ENCODE measurements at places on chromosomes 12 and 14. TPM values are rescaled to one million over a fixed set of nuclear protein-coding genes. Genes with fewer than 3 reads are reported as not detected.

- DNase-seq: no peak
These were observed 932 bp downstream of the ADCY6 start for GRCh38 chr12:48787791-48788523.

- DNase-seq: no peak
These were observed 846.8 kb downstream of the NRXN3 start for GRCh38 chr14:79016828-79017505.

DNA sequence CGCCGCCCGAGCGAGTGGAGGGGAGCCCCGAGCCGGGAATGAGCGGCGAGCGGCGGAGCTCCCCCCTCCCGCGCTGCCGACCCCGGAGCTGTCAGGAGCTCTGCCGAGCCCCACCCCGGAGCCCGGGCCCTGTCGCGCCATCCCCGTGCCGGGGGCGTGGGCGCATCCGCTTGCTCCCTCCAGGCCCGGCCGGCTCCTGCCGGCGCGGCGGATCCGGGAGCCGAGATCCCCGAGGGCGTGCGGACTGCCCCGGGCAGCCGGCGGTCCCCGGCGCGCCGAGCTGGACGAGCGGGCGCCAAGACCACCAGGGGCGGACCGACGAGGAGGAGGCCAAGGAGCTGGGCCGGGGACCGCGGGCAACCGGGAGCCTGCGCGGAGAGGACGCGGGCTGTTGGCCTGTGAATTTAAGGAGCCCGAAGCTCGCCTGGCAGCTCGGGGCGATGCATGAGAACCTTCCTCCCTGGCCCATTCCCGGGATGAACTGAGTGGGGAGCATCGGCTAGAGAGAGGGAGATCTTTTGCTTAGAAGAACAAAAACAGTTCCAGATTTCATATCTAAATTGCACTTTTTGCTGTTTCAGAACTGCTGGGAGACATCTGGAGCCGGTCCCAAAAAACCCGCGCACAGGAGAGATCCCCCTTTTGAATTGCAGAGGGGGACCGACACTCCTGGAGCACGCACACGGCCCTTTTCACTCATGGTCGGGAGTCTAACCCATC, 2.0 kb downstream of the PTHLH start:
- no peak for DNase-seq

GRCh38 chr12:19886065-19886464, 446.8 kb downstream of the AEBP2 start:
- DNase-seq: no peak

GRCh38 chr12:77352946-77353345, 287.6 kb upstream of the E2F7 start:
- no peak for DNase-seq

Gene DTX1
- total RNA-seq: 1.3 TPM

Gene KRT3
- total RNA-seq: not detected

Gene ZDHHC17
- 68.8 TPM for total RNA-seq

Data from thoracic aorta (tissue), 2 donors.